ENCODE measurements at places on chromosomes 13 and 19. TPM values are rescaled to one million over a fixed set of nuclear protein-coding genes. Genes with fewer than 3 reads are reported as not detected.

Gene MCF2L
- total RNA-seq, result 0.79 TPM

Gene KISS1R
- total RNA-seq, result not detected

Gene CD177
- total RNA-seq, result not detected

Gene KLK14
- total RNA-seq, result not detected

Gene SIGLEC10
- not detected for total RNA-seq

Gene FGF22
- total RNA-seq, result 0.26 TPM

Gene ATCAY
- total RNA-seq, result not detected

Gene LRG1
- total RNA-seq, result not detected

Gene SPIB
- total RNA-seq, result not detected

Gene C19orf67
- total RNA-seq, result not detected

Gene SULT2A1
- total RNA-seq, result not detected

Gene CBLC
- total RNA-seq, result not detected

Gene MFSD12
- 86.3 TPM for total RNA-seq

Gene ZNF112
- total RNA-seq, result 7.5 TPM

Gene CEACAM1
- under 0.01 TPM for total RNA-seq

Gene ZNF611
- total RNA-seq, result 11.6 TPM
